A172 (cell line): ENCODE measurements at places on chromosomes 5 and 9.

DNA sequence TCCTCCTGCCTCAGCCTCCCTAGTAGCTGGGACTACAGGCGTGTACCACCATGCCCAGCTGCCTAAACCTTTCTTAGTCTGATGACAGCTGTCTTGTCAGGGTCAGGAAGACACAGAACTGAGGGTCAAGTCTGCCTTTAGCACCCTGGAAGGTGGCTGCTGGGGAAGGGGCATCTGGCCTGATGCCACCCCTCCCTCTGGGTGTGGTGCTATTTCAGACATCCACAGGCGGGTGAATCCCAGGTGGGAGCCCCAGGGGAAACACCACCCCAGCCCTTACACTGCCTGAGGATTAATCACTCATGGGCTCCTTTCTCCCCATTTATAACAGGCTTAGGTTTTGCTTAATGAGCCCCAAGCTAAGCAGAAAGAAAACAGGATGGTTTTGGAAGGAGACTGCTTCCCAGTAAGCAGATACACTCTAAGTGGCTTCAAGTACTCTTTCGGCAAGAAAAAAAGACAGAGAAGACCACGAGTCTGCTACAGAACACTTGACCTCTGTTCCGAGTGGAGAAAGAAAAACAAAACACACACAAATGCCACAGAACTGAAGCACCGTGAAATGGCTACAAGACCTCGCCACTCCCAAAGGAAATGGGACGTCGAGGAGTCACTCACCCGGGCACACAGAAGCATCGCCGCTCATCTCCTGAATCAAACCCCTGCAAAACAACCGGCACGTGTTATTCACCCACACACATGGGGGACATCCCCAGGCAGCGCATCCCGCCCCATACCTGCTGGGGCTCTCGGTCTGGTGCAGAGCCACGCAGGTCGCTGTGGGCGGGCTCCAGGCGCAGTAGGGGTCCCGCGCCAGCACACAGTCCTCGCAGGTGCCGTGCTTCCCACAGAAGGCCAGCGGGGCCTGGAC is 62.4 kb downstream of the SECISBP2 start:
- DNase-seq = no peak

DNA sequence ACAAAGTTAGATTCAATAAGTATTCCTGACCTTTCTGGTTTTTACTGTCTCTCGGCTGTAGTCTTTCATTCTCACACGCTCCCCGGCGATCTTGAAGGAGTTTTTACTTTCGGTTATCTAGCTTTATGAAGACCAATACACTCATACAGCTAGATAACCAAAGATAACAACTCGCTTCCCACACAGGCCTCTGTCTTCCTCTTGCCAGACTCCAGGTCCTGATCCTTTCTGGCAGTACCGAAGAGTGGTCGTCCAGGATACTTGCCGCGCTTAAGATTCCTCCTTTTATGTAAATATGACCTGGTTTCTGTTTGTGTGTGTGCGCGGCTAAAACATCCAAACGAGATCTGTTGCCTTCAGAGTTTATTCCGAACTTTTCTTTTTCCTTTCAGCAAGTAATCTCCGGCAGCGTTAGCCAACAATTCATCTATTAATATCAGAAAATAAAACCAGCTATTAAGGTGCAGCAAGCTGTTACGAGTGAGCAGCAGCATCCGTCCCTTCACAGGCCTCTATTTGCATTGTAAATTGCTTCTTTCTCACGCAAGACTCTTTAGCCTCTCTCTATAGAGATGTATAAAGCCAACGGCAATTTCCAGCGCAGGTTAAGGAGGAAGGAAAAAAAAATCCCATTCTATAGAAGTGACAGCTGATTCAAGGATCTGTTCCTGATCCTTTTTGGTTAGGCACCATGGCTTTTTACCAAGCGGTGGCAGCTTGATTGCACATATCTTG is 216.1 kb downstream of the MEF2C start:
- peak; percentile 44 for DNase-seq

DNA sequence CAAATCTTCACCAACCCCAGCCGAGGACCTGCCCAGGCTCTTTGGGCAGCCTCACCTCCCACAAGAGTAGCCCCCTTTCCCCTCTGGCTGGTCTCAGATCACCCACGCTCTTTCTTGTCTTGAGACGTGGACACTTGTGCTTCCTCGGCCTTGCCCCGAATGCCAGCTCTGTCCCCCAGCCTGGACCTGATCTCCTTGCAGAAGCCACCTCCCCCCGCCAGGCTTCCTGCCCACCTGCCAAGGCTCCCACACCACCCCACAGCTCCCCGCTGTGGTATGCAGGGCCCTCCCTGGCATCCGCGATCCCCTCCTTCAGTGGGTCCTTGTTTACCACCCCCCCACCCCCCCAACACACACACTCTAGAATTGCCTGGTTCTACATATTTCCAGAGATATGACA is 133.7 kb downstream of the ROR2 start:
- DNase-seq = no peak

DNA sequence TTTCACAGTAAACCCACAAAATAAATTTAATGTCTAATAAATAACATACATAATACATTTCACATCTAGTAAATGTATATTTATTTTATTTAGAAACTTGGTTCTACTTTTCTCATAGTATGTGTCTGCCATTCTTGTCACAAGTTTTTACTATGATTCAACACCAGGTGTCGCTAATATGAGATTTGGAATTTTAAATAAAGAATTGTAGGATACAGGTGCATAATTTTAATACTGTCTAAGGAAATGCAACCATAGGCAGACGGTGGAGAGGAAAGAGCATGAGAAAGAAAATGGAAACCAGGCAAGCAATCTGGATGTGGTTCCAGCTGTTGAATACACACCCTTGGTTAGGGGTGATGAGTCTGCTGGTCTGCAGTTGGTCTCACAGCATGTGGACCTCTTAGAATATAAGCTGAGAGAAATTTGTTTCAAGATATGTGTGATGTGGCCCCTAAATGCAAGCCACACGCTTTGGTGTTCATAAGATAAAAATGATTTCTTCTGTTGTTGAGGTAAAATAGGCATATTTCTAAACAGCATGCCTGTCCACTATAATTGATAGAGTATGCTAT is 114.7 kb upstream of the TXNDC8 start:
- no peak for DNase-seq

- DNase-seq = peak; percentile 36
These were observed 255.3 kb downstream of the SYK start for GRCh38 chr9:91056917-91057316.

GRCh38 chr9:126205265-126205664 is 121.4 kb upstream of the MVB12B start:
- no peak for DNase-seq
